Left renal cortex interstitium (tissue), 4 donors: ENCODE measurements at places on chromosomes 12 and 14. TPM values are rescaled to one million over a fixed set of nuclear protein-coding genes. Genes with fewer than 3 reads are reported as not detected.

DNA sequence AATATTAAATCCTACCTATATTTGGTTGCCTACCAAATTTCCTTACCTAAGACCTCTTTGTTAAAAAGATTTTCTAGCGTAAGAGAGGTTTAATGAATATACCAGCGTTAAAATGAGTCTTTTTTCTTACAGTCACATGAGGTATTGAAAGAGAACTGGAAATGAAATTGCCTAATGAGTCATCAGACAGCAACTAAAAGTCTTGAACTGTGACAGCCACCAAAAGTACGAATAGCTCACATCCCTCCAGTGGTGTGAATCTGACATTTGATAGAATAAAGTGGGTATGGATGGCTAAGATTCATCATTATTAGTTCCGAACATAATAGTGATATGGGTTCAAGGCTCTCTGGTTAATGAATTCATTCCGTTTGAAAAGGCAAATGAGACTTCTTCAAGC, 1297.3 kb downstream of the AACS start:
- DNase-seq = no peak

The AVPR1A gene
- 3.6 TPM for polyA plus RNA-seq

The KRAS gene
- 30.6 TPM for polyA plus RNA-seq

DNA sequence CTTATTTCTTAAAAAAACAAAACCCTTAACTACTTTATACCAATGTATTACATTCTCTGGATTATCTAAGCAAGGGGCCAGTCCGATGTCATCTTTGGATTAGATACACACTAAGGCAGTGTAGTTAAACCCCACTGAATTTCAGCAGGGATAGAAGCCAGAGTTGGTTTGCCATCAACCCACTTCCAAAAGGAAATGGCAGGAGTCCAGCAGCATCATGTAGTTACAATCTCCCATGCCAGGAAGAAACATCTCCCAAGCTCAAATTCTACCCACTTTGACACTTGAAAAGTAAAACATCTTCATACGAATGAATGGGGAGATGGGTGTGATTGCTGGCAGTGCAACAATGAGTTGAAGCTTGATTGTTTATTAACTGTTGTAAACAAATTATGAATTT, 203.5 kb upstream of the PLXNC1 start:
- DNase-seq = no peak

GRCh38 chr12:122076743-122077495, 1.6 kb upstream of the MLXIP start:
- DNase-seq = no peak

- no peak for DNase-seq
These were observed 171.6 kb downstream of the DPY19L2 start for GRCh38 chr12:63496654-63497053.

GRCh38 chr12:62435303-62436163, 31.1 kb upstream of the MON2 start:
- no peak for DNase-seq

- no peak for DNase-seq
These were observed 18.9 kb downstream of the KIF26A start for GRCh38 chr14:104157016-104157928.

The KERA gene
- polyA plus RNA-seq = not detected

DNA sequence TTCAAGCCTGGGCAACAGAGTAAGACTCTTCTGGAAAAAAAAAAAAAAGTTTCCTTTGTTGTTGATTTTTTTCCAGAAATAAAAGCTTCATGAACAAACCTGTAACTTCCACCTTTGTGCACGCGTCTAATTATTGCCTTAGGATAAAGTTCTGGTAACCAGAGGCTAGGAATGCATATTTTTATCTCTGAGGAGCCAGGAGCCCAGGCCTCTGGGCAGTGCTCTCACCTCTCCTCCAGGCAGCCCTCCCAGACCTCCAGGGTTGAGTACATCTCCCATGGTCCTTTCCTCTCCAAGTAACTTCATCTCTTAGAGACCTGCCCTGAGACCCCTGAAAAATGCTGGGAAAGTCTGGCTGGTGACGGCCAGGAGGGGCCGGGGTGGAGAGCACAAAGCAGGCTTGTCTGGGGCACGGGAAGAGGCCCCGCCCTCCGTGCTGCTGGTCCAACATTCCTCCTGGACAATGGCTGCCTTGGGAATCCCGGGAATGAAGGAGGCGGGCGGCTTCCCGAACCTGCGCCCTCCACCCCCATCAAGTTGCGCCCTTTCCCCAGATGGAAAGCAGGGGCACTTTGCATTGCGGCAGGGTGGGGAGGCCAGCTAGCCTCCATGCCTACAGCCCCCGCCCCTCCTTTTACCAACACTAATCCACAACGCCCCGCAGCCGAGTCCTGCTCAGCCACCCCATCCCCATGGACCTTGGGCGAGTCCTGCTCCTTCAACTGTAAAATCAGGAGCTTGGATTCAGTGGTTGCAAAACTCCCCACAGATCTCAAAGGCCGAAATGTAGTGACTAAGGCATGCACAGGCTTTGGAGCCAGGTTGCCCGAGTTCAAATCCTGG, 7.3 kb upstream of the FIGNL2 start:
- DNase-seq = no peak

The APOF gene
- 0.14 TPM for polyA plus RNA-seq

DNA sequence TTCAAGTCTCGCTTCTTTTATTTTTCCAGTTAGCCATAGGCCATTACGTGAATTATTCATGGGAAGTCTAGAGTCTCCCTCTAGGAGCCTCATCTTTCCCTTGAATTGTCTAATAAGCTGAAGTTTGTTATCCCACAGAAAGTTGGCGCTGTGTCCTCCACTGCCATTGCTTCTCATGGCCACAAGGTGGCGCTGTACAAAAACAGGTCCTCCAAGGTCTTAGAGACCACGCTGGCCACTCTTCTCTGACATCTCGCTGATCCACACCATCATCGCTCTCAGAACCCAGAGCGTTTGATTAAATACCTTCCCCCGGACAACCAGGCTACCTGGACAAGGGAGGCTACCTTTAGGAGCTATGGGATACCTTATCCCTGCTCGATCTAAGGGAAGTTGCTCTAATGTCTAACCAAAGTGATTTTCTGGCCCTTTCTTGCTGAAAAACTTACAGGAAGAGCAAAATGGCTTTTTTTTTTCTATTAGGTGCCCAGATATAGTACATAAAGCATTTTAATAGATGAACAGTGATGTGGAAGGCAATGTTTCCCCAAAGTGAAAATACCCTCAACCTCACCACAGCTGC, 110.0 kb downstream of the CCDC60 start:
- no peak for DNase-seq

DNA sequence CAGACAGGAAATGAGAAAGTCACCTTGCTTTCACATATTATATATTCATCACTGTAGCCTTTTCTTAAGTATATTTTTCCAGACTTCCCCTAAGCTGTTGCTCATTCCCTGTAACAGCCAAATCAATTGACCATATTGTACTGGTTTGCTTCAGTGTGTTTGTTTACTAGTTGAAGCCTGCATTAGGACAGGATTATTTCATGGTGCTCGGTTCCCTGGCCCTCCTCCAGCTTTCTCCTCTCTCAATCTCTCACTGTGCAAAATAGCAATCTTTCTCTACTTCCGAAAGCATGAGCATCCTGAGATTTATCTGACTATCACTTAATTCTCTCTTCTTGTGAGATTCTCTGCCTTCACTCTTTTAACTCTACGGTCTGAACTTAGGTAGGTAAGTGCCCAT, 2.4 kb downstream of the SLC35F4 start:
- DNase-seq = no peak

The ZNF10 gene
- polyA plus RNA-seq = 16.9 TPM

DNA sequence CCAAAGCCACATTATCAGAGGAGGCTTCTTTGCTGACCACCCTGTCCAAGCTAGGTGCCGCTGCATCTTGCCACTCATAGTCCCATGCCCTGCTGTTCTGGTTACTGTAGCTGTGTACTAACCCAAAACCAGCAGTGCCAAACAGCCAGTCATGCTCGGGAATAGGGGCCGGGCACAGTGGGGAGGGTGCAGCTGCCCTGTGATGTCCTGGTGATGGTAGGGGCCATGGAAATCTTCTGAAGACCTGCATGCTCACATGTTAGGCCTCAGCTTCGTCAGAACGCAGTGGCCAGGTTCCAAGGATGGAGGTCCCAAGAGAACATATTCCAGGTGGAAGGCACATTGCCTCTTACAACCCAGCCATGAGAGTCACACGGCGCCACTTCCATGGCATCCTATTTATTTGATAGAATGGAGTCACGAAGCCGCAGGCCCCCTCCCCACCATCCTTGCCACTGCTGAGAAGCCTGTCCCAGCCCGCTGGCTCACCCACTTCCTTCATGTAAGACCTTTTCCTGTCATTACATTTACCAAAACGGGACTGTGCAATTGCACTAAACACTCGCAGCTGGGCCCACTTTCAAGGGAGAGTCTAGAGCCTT, 48.5 kb downstream of the FAM222A start:
- no peak for DNase-seq

The PTCSC3 gene
- polyA plus RNA-seq = 0.19 TPM

The GPR84 gene
- 0.24 TPM for polyA plus RNA-seq

- DNase-seq = no peak
These were observed 27.3 kb downstream of the PPTC7 start for GRCh38 chr12:110555577-110556406.

The NRL gene
- 5.2 TPM for polyA plus RNA-seq

The TCL1B gene
- 0.56 TPM for polyA plus RNA-seq

GRCh38 chr12:1108276-1108675, 117.3 kb downstream of the ERC1 start:
- DNase-seq = no peak

The JDP2 gene
- polyA plus RNA-seq = 23.1 TPM

GRCh38 chr12:26177283-26177682, 18.1 kb upstream of the SSPN start:
- DNase-seq = no peak

The ATF7IP gene
- 56.2 TPM for polyA plus RNA-seq

The GZMB gene
- polyA plus RNA-seq = 0.74 TPM

The SMCO2 gene
- polyA plus RNA-seq = 0.72 TPM

The DEPDC4 gene
- 6.3 TPM for polyA plus RNA-seq

- DNase-seq = no peak
These were observed 8.7 kb upstream of the WDR89 start for GRCh38 chr14:63650256-63650952.

DNA sequence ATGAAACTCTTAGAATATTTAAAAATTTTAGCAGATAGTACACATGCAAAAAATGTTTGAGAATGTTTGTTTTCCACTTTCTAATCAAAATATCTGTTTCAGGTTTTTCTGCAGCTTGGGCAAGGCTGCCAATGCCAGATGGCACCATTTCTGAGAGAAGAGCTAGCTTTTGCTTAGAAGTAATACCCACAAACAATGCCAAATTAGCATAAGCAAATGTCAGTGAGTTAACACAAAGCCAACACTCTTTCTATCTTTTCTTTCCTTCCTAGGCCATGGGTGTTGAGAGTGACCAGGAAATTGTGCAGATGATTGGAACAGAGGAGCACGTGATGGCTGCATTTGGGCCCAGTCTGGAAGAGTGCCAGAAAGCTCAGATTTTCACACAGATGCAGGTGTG, 35.2 kb downstream of the POLR3B start:
- DNase-seq = no peak

DNA sequence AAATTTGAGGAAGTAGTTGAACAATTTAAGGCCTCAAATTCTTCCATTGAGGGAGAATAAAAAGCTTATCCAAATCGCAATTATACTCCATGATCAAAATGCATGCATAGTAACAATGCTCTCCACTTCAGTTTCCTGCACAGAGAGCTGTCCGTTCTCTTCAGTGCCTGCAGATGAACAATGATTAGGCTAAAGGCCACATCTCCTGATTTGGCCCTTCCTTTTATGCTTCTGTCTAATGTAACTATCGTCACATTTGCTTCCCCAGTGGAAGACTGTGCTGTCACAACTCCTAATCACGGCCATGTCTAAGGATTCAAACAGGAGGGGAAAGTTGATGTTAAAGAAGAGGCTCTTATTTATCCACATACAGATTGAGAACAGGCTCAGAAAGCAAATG, 113.6 kb upstream of the NPAS3 start:
- no peak for DNase-seq

The PROX2 gene
- 4.0 TPM for polyA plus RNA-seq

DNA sequence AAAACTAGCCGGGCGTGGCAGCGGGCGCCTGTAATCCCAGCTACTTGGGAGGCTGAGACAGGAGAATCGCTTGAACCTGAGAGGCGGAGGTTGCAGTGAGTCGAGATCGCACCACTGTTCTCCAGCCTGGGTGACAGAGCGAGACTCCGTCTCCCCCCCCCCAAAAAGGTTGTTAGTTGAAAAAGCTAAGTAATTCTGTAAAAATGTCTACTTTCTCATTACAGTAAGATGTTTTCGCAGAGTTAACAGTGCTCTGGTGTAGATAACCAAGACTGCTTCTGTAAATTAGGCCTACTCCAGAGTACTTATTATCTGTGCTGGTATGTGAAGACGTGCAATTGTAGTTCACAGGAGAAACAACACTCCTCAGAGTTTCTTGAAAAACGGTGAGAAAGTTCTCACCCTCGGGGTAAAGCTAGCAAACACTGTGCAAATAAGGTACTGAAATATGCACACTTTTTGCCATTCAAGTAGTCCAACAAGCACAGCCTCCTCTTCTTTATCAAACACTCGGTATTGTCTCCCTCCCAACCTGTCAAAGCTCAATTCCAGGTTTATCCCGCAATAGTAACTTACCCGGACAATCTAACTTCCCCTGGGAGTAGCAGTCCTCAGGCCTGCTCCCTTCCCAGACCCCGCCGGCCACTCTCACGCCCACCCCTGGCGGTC, 974 bp downstream of the BTBD7 start:
- DNase-seq = no peak

GRCh38 chr14:24576771-24577170, 721 bp upstream of the CTSG start:
- DNase-seq = no peak

GRCh38 chr14:78240567-78240966, 70.4 kb downstream of the NRXN3 start:
- DNase-seq = no peak

DNA sequence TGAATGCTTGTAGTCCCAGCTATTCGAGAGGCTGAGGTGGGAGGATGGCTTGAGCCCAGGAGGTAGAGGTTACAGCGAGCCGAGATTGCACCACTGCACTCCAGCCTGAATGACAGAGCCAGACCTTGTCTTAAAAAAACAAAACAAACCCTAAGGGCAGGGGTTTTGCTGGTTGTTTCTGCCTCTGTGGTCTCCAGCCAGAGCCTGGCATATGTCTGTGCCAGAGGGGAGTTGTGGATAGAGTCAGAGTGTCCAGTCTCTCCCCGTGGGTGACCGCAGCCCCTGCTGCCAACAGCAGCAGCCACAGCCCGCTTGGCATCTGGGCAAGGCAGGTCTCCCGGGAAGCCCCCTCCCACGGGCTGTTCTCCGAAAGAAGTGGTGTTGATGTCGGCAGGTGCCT, 37.6 kb downstream of the MVK start:
- DNase-seq = no peak

- no peak for DNase-seq
These were observed 78.4 kb upstream of the EEA1 start for GRCh38 chr12:93007544-93007943.

The LUM gene
- 49.1 TPM for polyA plus RNA-seq

- DNase-seq = no peak
These were observed 69.8 kb downstream of the EFCAB11 start for GRCh38 chr14:89884761-89885160.
